ENCODE measurements at places on chromosomes 1 and 21. TPM values are rescaled to one million over a fixed set of nuclear protein-coding genes. Genes with fewer than 3 reads are reported as not detected.

DNA sequence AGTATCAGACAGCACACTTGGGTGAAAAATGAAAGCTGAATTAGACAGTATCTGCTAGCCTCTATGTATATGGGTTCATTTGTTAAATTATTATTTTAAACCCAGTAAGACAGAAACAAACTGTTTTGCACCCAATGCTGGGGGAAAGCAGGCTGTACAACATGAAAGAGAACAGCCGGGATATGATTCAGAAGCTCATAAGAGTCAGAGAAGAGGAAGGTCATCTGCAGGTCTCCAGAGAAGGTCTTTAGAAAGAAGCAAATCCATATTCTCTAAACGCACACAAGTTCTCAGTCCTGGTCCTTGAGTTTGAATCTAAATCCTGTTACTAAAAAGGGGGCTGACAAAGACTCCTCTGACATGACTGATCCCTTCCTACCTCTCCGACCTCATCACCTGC, 155.1 kb downstream of the SIPA1L2 start:
- DNase-seq = no peak

GRCh38 chr1:13908128-13908527, 208.1 kb downstream of the PRDM2 start:
- DNase-seq = no peak

DNA sequence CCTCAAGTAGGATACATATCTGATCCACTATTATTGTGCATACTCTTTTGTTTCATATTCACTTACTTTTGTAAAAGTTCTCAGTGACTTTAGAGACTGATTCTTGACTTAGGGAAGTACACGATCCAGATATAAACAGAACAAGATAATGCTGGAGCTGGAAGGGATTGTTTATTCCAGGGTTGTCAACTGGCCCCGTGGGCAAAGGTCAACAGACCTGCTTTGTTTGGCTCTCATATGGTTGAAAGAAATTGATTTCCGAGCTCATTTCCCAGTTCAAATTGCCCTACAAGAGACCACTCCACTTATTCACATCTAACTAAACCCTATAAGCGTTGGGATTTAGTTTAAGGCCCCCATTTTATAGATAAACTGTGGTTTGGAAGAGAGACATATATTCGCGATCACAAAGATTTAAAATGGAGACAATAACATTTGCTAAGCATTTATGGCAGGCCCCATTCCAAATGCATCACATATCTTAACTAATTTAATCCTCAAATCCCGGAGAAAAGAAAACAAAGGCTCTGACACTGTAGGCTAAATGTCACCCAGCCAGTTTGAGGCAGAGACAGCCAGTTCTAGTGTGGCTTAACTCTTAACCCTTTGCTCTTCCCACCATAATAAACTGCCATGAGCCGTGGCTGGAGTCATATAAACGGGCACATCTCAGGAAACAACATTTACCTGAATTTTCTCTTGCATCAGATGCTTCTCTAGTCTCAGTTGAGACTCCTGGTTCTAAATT, 20.6 kb downstream of the REG4 start:
- DNase-seq = no peak

Gene B4GALT2
- polyA plus RNA-seq = 139 TPM

Gene SMCP
- not detected for polyA plus RNA-seq

DNA sequence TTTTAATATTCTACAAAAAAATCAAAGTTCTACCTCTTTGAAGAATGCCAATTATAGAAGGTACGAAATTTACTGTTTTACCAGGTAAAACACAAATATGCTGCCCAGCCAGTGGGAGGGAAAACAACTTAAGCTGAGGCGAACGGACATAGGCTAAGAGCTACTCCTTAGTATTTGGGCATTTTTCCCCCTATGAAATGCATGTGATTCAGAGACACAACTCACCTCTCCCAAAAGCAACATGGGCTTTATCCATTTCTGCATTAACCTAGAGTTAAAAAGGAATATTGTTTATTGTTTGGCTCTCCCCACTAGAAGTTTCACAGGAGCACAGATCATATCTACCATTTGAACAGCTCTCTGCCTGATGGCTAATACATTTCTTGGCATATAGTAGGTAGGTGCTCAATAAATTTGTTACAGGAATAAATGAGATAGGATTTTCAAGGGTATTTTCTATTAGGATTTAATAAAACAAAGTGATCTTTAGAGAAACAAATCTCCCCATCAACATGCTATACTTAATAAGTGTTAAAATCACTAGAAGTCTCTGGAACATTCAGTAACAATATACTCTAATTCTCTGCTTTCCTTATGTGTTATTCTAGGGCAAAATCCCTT, 2.4 kb upstream of the SORT1 start:
- DNase-seq = no peak

Gene GSTM5
- 21.0 TPM for polyA plus RNA-seq

GRCh38 chr1:162079030-162079429, 9.5 kb downstream of the NOS1AP start:
- no peak for DNase-seq

DNA sequence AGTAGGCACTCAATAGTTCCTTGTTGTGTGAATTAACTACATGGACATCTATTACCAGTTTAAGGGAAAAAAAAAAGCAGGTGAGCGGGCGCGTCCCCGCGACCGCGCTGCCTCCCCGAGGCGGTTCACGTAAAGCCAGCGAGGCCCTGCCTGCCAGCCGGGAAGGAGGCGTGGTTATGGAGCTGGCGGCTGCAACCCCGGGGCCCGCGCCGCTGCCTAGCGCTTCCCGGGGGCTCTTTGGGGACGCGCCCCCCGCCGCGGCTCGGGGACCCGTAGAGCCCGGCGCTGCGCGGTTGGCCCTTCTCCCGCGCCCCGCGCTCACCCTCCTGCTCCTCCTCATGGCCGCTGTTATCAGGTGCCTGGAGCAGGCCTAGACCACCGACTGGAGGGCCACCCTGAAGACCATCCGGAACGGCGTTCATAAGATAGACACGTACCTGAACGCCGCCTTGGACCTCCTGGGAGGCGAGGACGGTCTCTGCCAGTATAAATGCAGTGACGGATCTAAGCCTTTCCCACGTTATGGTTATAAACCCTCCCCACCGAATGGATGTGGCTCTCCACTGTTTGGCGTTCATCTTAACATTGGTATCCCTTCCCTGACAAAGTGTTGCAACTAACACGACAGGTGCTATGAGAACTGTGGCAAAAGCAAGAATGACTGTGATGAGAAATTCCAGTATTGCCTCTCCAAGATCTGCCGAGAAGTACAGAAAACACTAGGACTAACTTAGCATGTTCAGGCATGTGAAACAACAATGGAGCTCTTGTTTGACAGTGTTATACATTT, 2.6 kb upstream of the CC2D1B start:
- no peak for DNase-seq

Gene LCE1A
- polyA plus RNA-seq = not detected

DNA sequence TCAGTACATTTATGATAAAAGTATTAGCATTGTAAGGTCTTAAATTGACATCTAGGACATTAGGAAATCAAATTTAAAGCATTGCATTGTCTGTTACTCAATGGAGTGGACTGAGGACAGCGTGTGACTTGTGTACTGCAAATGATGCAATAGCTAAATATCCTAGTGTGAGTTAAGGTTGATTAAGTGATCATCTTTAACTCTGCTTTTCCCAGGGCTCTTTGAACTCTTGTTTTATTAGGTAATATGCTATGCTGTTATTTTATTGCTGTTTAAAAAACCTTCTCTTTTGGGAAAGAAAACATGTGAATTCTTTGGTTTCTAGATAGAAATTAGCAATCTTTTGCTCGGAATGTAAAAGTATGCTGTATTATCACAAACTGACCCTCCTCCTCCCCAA, 38.6 kb downstream of the NFIA start:
- no peak for DNase-seq

Gene SYTL1
- polyA plus RNA-seq = 1.3 TPM

DNA sequence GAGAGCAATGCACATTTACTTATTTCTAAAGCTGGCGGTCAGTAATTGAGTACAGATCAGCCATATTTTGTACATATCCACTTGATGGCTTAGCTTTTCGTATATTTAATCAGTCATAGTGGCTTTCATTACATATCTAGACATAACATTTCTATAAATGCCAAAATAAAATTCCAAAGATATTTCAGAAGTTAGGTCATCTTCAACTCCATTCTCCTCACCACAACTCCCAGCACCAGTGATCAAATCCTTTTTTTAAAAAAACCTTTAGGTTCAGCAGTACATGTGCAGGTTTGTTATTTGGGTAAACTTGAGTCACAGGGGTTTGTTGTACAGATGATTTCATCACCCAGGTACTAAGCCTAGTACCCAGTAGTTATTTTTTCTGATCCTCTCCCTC, 53.9 kb upstream of the GNG4 start:
- DNase-seq = no peak

GRCh38 chr1:205656236-205656635, 24.1 kb downstream of the SLC45A3 start:
- DNase-seq = no peak

DNA sequence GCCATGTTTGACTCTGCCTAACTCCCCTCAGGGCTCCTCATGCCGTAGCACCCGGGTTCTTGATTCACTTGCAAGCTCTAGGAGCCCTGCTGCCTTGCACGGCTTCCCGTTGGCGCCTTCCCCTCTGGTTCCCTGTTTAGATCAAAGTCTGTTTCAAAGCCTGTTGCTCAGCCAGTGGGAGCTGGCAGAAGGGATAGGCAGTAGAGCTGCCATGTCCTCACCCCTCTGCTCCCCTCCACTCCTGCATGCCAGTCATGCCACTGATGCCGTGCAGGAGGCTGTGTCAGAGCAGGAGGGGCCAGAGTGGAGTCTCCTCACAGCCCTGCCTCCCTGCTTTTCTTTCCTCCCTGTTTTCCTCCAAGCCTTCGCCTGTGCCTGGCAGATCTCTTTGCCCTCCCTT, 26.5 kb downstream of the HMGCS2 start:
- DNase-seq = no peak

- no peak for DNase-seq
Measured at GRCh38 chr1:235942979-235943575, 76.4 kb upstream of the LYST start.

DNA sequence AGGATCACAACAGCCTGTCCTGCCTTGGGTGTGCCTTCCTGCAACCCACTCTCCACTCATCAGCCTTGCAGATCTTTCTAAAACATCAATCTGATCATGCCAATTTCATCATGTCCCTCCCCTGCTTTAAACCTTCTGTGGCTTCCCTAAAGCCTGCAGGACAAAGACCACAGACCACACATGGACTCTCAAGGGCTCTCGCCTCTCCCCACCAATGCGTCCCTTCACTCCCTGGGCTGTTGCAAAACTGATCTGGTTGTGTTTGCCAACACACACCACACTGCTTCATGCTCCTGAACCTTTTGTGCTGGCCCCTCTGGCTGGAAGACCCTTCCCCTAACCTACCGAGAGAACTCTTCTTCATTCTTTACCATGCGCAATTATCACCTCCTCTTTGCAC, 72.4 kb downstream of the ITPKB start:
- no peak for DNase-seq

DNA sequence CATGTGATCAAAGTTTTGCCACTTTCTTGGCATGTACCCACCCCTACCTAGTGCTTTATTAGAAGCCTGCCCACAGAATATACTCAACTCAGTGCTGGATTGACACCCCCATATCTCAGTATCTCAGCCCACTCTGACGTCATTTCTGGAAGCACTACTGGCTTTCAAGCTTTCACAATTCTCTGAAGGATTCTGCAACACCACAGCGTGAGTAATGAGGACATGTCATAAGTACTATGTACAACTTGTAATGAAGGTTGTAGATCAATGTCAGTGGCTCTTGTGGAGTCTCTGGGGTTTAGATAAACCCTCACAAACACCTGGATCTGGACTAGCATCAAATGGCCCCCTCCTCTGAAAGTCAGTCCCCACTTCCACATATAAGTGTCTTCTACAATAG, 57.2 kb downstream of the TNFSF4 start:
- DNase-seq = no peak

- no peak for DNase-seq
Measured at GRCh38 chr21:41632748-41633475, 125.0 kb upstream of the TMPRSS2 start.

Gene PSMB2
- polyA plus RNA-seq = 99.6 TPM

Gene GPR61
- 11.9 TPM for polyA plus RNA-seq

GRCh38 chr1:74343216-74343615, 108.0 kb downstream of the TNNI3K start:
- DNase-seq = no peak
